ENCODE measurements at places on chromosomes 6 and 20.

DNA sequence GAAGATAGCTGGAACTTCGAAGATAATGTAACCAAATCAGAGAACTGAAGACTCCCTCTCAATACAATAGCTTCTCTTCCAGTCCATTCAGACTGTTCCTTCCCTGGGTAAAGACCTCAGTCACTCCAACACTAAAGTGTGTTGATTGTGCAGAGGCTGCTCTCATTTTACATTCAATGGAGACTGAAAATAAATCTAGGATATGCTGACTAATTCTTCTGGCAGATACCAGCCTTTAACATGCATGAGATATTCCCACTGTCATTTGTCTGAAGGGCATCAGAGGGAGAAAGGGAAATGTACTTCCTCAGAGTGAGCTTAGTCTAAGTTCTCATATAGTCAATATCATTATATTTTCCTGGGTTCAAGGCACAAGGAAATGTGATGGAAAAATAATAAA is 166.4 kb upstream of the IRAK1BP1 start:
- DNase-seq = no peak

- no peak for DNase-seq
Observed at GRCh38 chr20:41363601-41364000, 3.0 kb downstream of the EMILIN3 start.

GRCh38 chr6:40550202-40551101 is 36.7 kb downstream of the LRFN2 start:
- no peak for DNase-seq

DNA sequence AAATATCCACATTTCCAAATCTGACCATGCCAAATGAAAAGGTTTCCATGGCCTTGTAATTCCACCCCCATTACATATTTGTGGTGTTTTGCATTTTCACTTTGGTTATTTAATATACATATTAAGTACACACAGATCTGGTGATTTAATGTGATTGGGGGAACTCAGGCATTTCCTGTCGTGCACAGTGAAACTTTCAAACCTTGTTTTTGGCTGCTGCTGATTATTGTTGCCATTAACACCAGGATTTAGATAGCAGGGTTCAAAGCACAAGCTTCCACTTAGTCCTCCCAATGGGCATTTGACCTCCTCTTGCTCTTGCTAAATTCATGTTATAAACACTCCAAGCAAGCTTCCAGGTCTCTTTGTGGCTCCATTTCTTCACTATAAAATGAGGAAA is 166.5 kb downstream of the SOBP start:
- DNase-seq = no peak

DNA sequence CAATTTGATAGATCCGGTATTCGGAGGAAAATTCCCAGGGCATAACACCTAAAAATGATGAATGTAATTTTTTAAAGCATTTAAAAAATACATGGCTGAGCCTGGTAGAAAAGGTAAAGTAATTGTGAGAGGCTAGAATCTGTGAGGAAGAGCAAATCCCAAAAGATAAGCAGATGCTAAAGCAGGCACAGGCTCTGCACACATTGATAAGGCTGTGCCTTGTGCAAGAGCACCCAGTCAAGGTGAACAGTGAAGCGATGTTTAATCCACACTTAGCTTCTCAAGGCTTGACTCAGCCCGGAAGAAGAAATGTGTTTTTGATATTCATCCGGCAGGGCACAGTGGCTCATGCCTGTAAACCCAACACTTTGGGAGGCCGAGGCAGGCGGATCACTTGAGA is 5.1 kb upstream of the EPB41L2 start:
- no peak for DNase-seq

DNA sequence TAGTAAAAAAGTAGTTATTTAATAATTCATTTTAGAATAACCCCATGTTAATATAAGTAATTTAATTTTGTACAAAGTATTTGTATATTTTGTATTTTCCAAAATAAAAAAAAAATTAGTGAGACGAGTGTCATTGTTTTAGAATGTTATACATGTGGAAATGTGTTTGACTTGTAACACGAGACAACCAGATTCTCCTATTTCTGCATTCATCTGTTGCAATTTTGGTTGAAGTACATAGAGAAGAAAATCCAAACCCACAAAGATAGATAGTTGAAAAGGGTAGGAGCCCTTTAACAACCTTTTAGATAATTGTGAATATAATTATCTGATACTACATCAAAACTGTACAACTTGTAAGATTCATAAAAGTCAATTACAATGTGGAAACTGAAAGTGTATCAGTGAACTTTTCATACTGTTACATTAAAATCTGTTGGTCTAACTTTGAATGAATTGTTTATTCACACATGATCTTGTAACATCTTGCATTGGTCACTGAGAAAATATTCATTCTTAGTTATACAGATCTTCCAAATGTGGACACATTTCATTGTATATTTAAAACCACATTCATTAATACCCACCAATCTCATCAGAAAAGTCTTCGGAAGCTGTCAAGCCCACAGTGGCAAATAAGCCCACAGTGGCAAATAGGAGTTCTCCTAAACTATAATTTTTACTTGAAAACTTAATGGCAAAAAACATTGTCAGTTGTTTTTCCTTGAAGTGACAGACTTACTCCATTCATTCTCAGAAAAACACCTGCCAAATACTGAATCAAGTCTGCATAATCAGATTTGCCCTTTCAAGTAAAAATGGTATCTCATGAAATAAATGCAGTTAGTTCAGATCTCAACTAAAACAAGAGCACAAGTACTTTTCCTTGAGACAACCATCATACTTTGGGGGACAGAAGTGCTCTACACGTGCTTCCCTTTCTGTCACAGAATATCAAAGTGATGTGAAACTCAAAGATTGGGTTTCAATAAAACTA is 52.8 kb downstream of the FKBP5 start:
- DNase-seq = no peak

GRCh38 chr6:68876792-68877493 is 241.9 kb downstream of the ADGRB3 start:
- DNase-seq = no peak

DNA sequence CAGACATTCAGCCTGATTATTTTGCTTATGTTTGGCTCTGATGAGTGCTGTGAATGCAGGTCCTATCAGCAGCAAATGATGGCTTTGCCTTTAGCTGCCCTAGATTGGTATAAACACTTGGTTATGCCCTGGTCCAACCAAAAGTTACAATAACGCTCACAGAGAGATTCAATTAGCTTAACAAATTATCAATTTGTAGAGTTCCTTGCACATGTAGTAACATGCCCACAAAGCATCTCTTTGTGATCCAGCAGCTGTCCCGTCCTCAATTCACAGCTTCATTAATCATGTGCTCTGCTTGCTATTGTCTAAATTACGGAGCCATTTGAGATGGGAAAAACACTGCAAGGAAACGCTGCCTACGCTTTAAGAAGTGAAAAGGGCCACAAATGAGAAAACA is 457.9 kb downstream of the HDGFL1 start:
- DNase-seq = no peak

DNA sequence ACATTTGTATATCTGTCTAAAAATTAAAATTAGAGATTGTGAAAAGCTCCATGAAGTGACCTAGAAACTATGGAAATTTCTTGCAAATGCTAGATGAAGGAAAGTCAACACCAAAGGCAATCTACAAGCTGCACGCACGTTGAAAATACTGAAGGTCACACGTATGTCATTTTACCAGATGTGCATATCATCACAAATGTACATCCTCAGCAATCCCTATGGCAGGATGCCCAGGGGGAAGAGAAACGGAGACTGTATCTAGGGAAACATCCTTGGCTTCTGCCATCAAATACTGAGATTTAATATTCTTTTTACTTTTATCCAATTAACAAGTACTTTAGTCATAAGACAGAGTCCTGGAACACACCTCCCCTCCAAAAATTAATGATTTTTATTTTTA is 672.0 kb downstream of the RNF144B start:
- DNase-seq = no peak

- no peak for DNase-seq
Observed at GRCh38 chr6:165456286-165456685, 146.9 kb upstream of the C6orf118 start.

GRCh38 chr6:148452876-148453275 is 110.2 kb downstream of the SASH1 start:
- DNase-seq = no peak

DNA sequence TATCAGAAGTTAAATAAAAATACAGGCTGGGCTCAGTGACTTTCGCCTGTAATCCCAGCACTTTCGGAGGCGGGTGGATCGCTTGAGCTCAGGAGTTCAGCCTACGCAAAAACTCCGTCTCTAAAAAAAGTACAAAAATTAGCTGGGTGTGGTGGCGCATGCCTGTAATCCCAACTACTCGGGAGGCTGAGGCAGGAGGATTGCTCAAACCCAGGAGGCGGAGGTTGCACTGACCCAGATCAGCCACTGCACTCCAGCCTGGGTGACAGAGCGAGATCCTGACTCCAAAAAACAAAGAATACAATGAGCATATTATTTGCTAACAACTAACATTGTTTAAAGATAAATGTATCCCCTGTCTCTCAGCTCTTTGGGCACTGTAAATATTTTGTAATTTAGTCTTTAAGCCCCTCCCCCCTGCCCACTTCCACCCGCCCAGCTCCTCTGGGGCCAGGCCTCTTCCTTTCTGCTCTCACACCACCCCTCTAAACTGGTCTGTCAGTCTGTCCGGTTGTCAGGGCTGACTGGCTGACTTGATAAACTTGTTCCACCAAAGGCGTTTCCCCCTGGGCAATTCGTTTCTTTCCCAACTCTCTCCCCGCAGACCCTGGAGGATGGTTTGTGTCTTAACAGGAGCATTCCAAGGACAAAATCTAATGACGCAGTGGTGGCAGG is 62.4 kb upstream of the QKI start:
- DNase-seq = no peak

- DNase-seq = no peak
Observed at GRCh38 chr20:46354207-46354555, 45.9 kb upstream of the CDH22 start.

DNA sequence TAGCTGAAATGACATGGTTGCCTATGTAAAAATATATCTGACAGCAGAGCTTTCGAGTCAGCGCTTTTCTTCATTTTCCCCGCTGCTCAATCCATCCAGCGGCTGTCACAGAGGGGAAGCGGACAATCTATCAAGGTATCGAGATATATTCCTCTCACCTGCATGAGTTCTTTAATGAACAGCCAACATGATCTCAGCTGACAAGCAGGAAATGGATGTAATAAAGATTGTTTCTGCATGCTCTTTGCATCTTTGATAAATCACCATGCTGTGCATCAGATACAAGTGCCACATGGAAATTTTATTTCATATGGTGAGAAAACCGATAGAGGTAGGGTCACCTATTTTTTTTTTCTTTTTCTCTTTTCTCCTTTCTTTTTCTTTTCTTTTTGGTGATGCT is 602.3 kb upstream of the MMS22L start:
- DNase-seq = no peak

DNA sequence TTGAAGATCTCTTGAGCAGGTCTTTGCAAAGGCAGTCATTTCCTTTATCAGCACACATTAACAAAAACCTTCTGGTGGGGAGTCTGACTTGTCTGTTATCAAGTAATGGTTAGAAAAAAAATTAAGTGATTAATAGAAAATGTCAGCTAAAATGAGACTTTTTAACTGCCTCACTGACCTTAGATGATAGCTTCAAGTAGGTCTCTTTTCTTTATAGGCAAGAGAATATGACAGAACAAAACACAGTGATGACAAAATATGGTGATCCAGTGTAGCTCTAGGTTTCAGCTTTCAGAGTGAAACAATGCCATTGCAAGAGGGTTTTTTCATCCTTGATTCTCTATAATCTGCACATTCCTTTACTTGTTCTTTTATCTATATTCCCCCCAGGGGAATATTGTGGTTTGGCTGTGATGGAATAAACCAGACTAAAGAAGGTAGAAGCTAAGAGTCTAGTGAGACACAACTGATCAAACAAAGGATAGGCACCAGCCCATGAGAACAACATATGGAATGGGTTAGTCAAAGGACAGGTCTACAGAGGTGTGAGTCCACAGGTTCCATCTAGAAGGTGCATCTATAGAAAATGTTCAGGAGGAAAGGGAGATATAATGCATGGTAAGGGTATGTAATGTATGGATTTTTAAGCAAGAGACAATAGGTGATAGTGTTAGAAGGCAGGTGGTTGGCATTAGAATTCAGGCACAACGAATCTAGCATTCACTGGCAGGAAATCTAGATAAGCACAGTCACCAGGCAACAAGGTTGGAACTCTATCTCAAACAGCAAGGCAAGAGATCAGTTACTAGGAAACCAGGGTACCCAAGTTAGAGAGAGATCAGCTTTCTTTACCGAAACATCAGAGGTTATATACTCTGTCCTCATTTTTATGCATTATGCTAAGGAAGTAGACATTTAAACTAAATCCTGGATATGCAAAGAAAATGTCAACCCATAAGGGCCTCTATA is 228.9 kb upstream of the SMLR1 start:
- no peak for DNase-seq

DNA sequence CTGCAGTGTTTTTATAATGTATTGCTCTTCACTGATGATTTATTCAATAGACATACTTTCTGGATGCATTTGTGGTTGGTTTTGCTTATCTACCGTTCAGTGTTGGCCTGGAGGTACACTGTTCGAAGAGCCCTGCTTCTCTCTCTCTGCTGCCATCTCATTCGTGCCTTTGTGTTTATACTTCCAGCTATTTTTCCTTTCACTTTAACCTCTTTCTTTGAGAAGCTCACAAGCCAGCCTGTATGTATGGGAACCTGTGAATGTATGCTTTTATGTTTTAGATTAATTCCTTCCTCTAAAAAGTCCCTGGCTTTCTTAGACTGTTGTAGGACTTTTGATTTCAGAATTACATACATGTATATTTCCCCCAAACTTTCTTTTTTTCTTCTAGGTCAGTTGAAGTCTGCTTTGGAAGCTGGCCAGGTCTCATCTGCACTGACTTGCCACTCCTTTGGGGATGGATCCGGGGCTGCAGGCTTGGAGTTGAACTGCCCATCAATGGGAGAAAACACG is 83.0 kb downstream of the SCAND1 start:
- no peak for DNase-seq

GRCh38 chr6:39574991-39575390 is 150.2 kb downstream of the KIF6 start:
- DNase-seq = no peak
